ENCODE measurements at places on chromosomes 4 and X.
A peak's percentile ranks its signal among the peaks of the same experiment; 100 is the strongest.

DNA sequence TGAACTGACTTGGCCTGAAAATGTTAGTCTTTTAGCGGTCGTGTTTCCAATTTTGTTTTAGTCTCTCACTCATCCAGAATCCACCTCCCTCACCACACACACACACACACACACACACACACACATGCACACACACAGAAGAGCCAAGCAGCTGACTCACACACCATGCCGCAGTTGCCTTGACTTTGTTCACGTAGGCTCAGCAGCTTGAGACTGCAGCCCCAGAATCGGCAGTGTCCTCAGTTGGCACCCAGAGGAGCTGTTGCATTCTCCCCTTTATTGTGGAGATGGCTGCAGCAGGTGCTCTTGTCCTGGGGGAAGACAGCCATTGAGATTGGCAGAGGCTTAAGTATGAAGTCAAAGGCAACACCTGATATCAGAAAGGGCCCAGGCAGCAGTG is 20.9 kb upstream of the XPNPEP2 start:
- no peak for DNase-seq

- no peak for DNase-seq
Observed at GRCh38 chr4:184891816-184892397, 66.1 kb upstream of the ACSL1 start.

- DNase-seq, result no peak
Observed at GRCh38 chr4:74018771-74019170, 19.7 kb downstream of the CXCL3 start.

- no peak for DNase-seq
Observed at GRCh38 chr4:139525414-139525813, 30.6 kb downstream of the SETD7 start.

DNA sequence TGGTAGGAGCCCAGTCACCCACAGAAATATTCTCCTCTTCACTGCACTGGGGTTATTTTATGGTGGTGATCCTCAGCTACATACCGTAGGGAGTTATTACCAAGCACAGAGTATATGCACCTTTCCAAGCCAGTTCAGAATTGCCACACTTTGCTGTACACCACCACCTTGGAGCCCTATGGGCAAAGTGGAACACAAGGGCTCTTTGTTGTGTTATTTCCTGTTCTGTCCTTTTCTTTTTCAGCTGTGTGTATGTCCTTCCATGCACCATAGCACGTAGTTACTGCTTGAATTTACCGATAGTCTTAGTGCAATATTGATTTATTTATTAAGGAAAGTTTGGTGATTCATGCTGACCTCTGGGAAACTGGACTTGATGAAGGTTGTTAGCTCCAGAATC is 8.3 kb downstream of the RNF128 start:
- DNase-seq, result no peak

GRCh38 chrX:147079457-147079856 is 264.9 kb upstream of the CXorf51A start:
- no peak for DNase-seq

GRCh38 chrX:24023972-24024669 is 2.9 kb downstream of the KLHL15 start:
- peak; percentile 17 for DNase-seq
